ENCODE measurements at places on chromosomes 13 and 19.
A peak's percentile ranks its signal among the peaks of the same experiment; 100 is the strongest.

DNA sequence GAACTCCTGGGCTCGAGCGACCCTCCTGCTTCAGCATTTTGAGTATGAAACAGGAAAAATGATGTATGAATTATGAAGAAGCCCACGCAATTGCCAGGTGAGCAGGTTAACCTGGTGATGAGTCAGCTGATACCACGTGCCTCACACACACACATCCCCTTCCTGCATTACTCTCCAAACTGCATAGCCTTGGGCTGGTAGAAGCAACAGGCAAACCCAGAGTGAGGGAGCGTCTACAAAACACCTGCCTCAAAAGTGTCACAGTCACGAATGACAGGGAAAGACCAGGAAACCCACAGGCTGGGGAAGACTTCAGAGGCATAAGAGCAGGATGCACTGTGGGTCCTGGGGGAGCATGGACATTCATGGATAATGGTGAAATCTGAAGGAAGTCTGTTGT, 192.8 kb upstream of the IRS2 start:
- no peaks in the 10 kb centered on the region for H3K27me3 ChIP-seq
- H3K4me3 ChIP-seq = no peak overlapping the region
- no peak for DNase-seq
- H3K4me1 ChIP-seq = no peaks in the 10 kb centered on the region
- no peak overlapping the region for H3K27ac ChIP-seq
- no peaks in the 10 kb centered on the region for H3K36me3 ChIP-seq

- DNase-seq = peak; percentile 76
- peak within 1 kb of the TSS; percentile 51 for H3K4me3 ChIP-seq
- H3K27ac ChIP-seq = peak within 1 kb of the TSS; percentile 61
- H3K4me1 ChIP-seq = peaks cover 43% of the 10 kb centered on the region
Measured at GRCh38 chr19:4066682-4067395, at the start of gene ZBTB7A. Gene ZBTB7A (minus strand): TSS chr19:4066899. CDS start chr19:4055232, 11,667 bp downstream.

- H3K4me1 ChIP-seq = no peaks in the 10 kb centered on the region
- DNase-seq = no peak
- no peaks in the 10 kb centered on the region for H3K36me3 ChIP-seq
- peaks cover 30% of the 10 kb centered on the region for H3K27me3 ChIP-seq
- H3K4me3 ChIP-seq = no peak overlapping the region
Measured at GRCh38 chr13:78587395-78587794, 16.0 kb downstream of the POU4F1 start.

DNA sequence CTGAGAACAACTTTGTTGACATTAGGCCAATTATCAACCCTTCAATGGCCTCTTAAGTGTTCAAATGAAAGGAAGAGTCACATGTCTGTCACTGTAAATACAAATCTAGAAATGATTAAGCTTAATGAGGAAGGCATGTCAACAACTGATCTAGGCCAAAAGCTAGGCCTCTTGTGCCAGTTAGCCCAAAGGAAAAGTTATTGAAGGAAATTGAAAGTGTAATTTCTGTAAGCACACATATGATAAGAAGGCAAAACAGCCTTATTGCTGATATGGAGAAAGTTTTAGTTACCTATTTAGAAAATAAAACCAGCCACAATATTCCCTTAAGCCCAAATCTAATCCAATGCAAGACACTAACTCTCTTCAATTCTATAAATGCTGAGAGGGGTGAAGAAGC, 604.7 kb downstream of the SLITRK6 start:
- H3K36me3 ChIP-seq = no peaks in the 10 kb centered on the region
- H3K4me3 ChIP-seq = no peak overlapping the region
- no peak overlapping the region for H3K27ac ChIP-seq
- no peaks in the 10 kb centered on the region for H3K4me1 ChIP-seq

GRCh38 chr19:5567970-5568407, 236 bp upstream of the TINCR start:
- H3K27ac ChIP-seq = no peak overlapping the region
- no peaks in the 10 kb centered on the region for H3K4me1 ChIP-seq
- no peak for DNase-seq
- peaks cover 13% of the 10 kb centered on the region for H3K27me3 ChIP-seq
- no peaks in the 10 kb centered on the region for H3K36me3 ChIP-seq
